Activated CD4-positive, alpha-beta T cell treated with anti-CD3 and anti-CD28 coated beads, Interleukin-2, amount 50 U/mL, for 48 hours (primary cell): ENCODE measurements at places on chromosomes 11 and 22.

GRCh38 chr11:17918049-17918605 lies 94.7 kb downstream of the SERGEF start:
- no peak for DNase-seq

GRCh38 chr11:126628790-126629621 lies 273.5 kb downstream of the ST3GAL4 start:
- no peak for DNase-seq

- no peak for DNase-seq
Measured at GRCh38 chr11:21403069-21403468, 733.7 kb downstream of the NELL1 start.

DNA sequence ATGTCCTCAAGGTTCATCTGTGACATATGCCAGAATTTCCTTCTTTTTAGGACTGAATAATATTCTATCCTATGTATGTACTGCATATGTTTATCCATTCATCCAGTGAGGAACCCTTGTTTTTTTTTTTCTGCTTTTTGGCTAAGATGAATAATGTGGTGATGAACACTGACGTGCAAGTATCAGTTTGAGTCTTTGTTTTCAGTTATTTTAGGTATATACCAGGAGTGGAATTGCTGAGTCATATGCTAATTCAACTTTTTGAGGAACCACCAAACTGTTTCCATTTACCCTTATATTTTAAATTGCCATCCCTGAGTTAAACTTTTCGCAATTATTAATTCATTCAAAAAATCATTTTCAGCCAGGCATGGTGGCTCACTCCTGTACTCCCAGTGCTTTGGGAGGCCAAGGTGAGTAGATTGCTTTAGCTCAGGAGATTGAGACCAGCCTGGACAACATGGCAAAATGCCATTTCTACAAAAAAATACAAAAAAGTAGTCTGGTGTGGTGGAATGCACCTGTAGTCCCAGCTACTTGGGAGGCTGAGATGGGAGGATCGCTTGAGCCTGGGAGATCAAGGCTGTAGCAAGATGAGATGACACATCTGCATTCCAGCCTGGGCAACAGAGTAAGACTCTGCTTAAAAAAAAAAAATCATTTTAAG lies 64.2 kb downstream of the MICAL2 start:
- DNase-seq = no peak

DNA sequence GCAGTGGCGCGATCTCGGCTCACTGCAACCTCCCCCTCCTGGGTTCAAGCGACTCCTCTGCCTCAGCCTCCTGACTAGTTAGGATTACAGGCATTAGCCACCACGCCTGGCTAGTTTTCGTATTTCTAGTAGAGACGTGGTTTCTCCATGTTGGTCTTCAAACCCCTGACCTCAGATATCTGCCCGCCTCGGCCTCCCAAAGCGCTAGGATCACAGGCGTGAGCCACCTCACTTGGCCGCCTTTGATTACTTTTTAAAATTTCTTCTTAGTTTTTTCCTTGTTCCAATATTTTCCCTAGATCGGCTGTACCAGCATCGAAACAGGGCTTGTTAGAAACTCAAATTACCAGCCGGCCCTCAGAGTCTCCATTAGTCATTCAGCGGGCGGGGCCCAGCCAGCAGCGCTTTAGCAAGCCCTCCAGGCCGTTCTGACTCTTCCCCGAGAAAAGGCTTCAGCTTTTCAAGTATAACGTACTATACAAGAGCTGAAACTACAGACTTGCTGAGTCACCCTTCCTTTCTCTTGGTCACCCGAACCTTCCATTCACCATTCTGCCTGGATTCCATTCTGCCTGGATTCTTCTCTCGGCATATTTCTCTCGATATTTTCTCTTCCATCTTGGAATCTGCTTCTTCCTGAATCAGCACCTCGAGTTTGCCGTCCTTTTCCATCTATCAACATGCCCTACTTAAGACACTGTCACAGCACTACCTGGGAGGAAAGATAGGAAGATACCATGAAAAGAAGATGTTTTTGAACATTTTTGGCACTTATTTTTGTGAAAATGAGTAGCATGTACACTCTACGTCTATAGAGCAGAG lies 6.7 kb upstream of the CAPRIN1 start:
- DNase-seq = peak; percentile 37

GRCh38 chr11:119700536-119701346 lies 28.3 kb downstream of the NECTIN1 start:
- DNase-seq = no peak

DNA sequence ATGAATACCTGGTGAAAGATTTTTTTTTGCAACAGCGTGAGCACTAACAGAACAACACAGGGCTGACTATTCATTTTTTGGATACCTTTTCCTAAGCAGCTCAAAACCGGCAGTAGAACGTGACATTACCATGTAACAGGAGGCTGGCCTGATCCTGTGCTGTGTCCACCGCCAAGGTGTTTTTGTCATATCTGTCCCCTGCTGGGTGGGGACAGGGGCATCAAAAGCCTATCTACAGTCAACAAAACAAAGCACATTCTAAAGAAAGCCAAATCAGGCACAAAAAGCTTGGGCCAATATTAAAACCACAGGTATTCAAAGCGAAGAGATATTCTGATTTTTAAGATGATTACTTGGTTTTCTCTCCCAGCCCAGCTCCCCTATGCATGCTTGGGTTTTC lies 151.2 kb downstream of the LRRC4C start:
- DNase-seq = no peak

DNA sequence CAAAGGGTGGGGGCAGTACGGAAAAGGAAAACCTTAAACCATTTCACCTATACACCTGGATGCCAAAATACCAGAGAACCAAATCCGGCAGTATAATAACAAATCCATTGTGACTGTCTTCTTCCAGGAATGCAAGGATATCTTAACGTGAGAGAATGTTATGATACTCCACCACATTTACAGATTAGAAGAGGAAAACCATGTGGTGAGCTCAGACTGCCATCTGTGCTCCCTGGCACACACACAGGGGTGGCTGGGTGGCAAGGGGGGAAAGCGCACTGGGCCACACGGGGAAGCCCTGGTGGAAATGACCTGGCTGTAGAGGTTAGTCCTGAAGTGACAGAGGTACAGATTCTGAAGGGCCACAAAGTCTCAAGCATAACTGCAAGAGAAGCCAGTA lies 9.9 kb downstream of the EIF1AD start:
- DNase-seq = no peak

DNA sequence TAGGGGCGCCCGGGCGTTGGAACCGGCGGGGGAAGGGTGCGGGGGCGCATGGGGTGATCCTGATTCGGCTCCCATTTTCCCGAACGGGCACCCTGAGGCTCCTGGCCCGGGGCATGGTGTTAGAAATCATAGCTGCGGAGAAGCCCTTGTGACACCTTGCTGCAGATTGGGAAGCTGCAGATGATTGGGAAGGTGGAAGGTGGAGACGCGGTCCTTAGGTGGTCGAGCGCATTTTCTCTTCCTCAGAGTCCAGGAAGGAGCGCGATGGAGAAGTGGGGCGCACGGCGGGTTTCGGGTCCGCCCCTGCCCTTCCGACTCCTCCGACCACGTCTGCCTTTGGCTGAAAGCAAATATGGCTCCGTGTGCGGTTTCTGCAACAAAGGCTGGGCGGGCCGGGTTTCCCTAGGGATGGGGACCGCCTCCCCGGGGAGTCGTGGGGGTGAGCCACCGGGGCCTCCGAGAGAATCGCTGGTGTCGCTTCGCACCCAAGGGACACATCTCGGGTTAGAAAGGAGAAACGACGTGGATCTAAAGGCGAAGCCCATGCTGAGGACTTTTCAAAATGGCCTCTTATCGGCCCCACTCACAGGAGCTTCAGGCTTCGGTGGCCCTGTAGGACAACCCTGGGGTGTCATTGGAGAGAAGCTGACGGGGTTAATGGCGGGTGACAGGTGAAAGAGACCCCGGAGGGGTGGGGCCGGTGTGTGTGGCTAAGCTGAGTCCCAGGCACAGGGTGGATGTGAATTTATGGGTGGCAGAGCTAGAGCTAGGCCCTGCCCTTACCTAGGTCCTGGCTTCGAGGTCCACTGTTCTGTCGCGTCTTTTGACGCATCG lies 707 bp upstream of the FTH1 start:
- DNase-seq = peak; percentile 43

DNA sequence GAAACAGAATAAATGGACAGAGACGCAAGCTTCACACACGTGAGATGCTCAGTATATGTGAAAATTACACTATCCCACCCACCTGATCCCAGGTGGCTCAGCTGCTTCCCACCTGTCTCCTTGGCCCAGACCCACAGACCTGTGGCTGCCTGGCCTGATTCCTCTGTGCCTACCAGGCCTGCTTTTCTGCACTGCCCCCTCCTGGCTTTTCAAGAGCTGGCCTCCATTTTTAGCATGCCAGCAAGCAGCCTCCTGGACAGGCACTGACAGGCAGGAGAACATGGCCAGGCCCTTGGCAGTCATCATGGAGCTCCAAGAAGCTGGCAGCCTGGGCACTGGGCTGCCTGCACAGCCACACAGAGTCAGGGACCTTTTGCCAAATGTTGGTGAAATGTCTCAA lies 79.5 kb upstream of the HMGXB4 start:
- DNase-seq = no peak

GRCh38 chr11:45300715-45301114 lies 14.6 kb upstream of the SYT13 start:
- no peak for DNase-seq

DNA sequence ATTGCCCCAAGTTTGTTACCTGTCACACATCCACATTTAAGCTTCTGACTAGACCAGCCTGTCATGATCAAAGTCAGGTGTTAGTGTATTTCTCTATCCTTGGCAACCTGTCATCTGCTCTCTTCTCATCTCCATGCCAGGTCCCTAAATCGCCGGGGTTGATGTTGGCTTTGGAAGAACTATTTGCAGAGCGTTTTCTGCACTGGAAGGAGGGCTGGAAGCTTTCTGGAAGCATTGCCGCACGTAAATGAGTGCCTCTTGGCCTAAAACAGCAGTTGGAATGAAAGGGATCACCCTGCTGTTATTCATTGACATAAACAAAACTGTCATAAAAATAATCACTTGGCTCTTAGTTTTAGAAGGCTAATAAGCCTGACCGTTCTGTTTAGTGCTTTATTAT lies 1.4 kb downstream of the TTC12 start:
- no peak for DNase-seq

DNA sequence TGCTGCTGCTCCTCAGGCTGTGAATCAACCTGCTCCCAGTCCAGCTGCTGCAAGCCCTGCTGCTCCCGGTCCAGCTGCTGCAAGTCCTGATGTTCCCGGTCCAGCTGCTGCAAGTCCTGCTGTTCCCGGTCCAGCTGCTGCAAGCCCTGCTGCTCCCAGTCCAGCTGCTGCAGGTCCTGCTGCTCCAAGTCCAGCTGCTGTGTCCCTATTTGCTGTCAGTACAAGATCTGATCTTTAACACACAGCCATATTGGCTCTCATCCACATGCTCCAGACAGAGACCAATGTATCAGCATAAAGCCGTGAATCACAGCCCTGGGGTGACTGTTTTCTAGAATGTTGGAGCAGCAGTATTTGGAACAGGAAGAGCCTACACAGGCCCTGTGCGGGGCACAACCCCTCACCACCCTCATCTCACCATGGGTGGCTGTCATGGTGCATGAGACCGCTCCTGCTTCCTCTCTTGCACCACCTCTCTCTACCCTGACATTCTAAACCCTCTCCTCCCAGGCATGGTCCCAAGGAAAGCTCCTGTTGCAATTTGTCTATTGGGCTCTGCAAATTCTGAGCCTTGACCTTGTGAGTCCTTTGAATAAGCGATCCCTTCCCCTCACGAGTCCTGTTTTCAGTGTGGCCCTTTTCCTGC lies 3.5 kb downstream of the KRTAP5-10 start:
- DNase-seq = no peak

- no peak for DNase-seq
Measured at GRCh38 chr11:9639099-9639498, 24.8 kb upstream of the SWAP70 start.

DNA sequence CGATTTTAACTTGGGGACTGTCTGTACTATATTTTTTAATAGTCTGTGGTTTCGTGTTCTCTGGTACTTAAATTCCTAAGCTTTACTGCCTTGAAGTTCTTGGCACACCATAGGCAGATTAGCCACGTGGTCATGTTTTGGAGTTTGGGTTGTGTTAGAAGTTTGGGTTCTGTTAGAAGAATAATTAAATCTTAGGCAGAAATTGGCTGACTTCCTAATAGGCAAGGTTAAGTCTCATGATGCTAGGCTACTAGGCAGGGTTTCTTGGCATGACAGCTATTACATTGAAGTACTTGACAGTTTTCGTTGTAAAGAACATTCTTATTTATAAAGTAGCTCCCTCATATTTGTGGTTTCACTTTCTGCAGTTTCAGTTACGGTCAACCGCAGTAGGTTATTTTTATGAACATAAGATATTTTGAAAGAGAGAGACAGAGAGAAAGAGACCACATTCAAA lies 30.0 kb upstream of the MMP7 start:
- no peak for DNase-seq

DNA sequence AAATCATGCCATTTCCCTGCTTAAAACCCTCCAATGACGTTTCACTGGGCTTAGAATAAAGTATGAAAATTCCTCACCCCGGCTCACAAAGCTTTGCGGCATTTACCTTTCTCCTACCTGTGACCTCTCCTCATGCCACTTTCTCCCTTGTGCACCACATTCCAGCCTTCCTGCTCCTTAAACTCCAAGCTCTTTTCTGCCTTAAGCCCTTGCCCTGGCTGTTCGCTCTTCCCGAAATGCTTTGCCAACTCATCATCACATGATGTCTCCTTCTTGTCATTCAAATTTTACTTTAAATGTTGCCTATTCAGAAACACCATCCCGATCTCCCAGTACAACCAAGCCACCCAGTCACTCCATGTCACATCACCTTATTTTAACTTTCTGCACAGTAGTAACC lies 2.0 kb downstream of the PLEKHA7 start:
- no peak for DNase-seq

DNA sequence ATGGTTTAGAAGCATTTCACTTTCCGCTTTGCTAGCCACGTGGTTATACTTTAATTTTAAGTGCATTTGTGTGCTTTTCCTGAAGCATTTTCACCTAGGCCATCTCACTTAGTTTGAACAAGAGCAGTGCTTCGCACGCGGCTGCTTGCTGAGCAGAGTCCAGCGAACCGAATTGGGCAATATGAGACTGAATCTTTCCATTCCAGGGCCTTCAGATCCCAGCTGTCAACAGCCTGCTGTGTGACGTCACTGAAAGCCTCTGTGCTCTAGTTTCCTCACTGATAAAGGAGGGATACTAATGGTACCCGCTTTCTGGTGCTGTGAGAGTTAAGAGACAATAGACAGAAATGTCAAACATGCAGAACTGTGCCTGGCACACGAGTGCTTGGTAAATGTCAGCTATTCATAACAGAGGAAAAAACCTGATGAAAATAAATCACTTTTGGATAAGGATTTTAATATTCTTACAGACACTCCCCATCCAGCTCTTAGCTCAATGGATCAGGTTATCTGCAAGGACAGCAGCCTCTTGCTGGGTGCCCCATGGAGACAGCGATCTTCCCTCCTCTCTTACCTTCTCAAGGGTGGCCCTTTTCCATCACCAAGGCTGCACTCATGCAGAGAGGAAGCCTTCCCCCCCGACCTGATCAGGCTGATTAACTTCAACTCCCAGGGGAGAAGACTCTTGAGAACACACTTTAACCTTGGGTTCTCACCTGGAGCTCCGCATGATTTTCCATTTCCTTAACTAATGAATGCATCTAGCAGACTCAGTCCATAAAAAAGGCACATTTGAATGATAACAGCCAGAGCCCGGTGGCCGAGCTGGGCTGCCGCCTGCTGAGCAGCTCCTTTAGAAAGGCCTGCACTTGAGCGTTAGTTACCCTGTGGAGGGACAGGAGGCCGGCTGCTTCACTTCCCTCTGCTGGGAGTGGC lies 3.5 kb upstream of the GLB1L3 start:
- no peak for DNase-seq
